NCI-H146 (cell line): ENCODE measurements at places on chromosomes 4 and X.

DNA sequence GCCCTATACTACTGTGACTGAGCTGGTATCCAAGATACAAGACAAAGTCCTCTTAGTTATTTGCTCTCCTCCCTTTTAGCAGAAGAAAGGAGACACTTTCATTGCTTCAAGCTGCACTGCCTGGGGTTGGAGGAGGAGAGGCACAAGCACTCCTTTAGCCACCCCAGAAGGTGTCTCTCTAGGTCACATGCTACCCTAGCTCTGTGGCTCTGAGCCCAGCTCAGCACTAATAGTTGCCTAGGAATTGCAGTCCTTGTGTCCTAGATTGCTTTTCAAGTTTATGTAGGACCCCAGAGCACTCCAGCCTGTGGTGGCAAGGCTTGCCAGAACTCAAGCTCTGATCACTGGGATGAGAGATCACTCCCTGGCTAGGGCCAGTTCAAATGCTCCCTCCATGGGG is 24.4 kb upstream of the LHFPL1 start:
- no peak for DNase-seq

DNA sequence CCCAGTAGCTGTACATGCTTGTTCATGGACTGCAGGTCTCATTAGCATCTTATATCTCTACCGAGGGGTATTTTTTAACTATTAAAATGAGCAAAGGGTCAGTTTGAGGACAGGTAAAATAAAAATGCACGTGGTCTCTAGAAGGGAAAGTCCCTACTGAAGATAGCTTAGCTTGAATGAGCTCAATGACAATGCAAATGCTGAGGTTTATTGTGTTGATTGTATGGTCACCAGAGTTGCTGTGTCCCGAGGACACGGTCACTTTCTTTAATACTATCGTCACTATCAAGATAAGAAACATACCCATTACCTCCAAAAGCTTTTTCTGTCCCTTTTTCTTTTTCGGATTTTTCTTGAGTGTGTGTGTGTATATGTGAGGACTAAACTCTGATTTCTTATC is 250.5 kb upstream of the PRKX start:
- DNase-seq: no peak

- no peak for DNase-seq
Measured at GRCh38 chrX:153927672-153927921, 1.5 kb upstream of the ARHGAP4 start.

- no peak for DNase-seq
Measured at GRCh38 chrX:46838974-46839480, 2.2 kb downstream of the RP2 start.

- DNase-seq: no peak
Measured at GRCh38 chr4:152029631-152030030, 268.8 kb upstream of the GATB start.

DNA sequence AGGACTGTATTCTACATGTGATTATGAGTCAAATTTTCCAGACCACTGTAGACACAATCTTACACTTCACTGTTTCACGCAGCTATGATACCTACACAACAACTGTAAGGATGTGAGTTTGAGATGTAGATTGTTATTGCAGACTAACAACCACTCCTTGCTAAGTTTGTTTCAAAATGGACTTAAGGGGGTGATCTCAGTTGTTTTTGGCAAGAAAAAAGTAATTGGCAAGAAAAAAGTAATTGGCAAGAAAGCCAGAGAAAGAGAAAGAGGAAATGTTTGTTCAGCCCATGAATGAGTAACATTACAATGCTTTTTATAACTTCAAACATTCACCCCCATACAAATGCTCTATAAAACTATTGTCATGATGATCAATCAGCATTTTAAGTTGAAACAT is 466.4 kb downstream of the DMD start:
- DNase-seq: no peak

DNA sequence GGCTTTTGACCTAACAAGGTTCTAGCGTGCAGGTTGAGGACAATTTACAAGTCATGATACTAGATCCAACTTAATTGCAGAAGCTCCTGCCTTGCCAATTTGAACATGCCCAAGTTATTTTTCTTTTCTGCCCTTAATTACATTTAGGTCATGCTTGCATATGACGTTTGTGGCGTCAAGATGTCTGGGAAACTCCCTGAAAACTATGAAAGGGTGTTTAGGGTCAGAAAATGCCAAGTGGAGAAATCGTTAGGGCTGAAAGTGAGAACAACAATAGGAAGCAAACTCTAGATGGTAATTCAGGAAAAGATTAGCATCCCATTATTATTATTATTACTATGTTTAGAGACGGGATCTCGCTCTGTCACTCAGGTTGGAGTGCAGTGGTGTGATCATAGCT is 38.2 kb upstream of the PLAC8 start:
- no peak for DNase-seq

DNA sequence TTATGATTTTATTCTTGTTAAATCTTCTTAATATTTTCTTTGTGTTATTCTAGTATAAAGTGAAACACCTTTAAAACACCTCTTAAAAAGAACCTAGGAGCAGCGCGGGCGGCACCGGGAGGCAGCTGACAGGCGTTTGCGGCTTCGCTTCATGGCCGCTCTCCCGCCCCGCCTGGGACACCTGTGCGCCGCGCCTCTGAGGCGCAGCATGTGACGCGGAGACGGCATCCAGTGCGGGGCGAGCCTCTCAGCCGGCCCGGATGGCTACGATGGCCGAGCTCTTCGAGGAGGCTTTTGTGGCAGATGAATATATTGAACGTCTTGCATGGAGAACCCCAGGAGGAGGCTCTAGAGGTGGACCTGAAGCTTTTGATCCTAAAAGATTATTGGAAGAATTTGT is 1592.7 kb downstream of the TECRL start:
- peak; percentile 58 for DNase-seq
